Activated CD4-positive, alpha-beta T cell treated with anti-CD3 and anti-CD28 coated beads, Interleukin-2, Interleukin-6, amounts not matched to agents 100 ng/mL and 50 ng/mL, durations not matched to agents 16 hours and 8 hours (primary cell): ENCODE measurements at places on chromosomes 11 and 22.
A peak's percentile ranks its signal among the peaks of the same experiment; 100 is the strongest.

- no peak for DNase-seq
These were observed 605.3 kb upstream of the B3GAT1 start for GRCh38 chr11:135017296-135017695.

DNA sequence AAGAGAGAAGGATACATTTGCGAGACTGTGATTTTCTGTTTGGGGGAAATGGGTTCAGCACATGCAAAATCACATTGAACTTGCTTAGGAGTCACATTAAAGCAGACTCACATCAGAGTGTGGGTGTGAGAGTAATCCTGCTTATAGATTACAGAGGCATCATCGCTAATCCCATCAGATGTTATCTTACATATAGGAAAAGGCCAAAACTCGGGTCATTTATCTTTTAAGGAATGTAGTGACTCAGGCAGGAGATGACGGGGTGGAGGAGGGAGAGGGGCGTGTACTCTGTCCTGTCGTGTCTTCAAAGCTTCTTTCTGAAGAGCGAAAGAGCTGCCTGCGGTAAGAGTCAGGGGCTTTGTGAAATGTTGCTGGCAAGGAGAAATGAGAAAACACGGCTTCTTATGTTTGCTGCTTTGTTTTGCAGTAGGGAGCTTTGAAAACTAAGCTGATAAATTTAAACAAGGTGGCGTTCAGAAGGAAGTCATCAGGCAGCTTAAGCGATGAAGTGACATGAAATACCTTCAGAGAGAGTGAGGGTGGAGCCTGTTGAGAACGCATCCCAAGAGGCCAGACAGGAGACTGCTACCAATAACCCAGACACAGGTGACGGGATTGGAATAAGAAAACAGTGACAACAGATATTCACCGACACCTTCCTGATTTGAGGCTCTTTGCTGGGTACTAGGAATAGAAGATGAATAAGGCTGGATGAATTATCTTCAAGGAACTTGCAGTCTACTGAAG, 2.2 kb upstream of the C11orf16 start:
- no peak for DNase-seq

DNA sequence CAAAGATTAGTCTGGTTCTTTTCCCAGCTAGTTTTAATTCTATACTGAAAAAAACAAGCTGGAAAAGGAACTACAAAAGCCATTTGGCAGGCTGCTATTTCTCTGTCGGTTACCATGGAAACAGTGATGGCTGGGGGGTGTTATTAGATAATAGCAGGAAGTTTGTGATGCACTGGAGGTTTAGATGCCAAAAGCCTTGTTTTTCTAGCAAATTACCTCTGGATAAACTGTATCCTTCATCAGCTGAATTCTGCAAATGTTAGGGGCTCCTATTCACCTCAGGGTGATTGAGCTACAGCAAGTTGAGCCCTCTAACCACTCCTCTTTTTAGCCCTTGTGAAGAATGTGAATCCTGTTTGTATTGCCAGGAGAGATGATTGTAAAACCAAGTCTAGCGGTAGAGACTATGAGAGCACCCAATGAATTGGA, 25.2 kb downstream of the ALKBH3 start:
- DNase-seq = no peak

- no peak for DNase-seq
These were observed 47.6 kb downstream of the PITPNB start for GRCh38 chr22:27871306-27872014.

DNA sequence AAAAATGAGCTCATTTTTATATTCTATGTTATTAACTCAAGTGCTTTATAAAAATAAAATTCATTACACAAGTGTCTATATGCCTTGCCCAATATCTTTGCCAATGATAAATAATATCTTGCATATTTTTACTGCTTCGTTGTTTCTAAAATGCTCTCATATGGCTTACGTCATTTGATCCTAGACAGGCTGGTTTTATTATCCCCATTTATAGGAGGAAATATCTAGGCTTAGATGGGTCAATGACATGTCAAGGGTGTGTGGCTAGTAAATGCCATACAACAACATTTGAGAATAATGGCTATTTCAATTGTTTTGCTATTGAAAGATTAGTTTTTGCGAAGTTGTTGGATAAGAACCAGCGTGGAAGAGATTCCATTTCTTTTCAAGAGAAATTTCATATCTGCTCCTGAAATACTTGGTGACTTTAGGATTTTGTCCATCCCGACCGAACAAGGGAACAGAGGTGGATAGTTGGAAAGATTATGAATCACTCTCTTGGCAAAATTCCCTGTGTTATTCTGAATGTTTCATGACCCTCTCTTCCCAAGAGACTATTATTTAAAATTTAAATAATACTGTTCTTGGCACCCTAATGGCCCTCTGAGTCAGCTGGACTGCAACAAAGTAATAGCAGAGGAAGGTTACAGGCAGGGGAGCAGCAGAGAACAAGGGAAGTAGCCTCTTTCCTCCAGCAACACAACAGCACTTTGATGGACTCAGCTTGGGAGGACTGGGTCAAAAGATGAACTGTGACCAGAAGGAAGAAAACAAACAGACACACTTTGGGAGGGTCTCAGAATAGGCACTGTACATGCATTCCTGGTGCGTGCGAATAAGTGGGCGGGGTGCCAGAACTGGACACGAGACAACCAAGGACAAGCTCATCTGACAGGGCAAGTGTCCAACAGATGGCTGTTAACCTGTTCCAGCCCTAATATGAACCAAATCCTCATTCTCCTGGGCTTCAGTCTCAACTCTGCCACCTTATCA, 94.5 kb downstream of the ME3 start:
- no peak for DNase-seq

DNA sequence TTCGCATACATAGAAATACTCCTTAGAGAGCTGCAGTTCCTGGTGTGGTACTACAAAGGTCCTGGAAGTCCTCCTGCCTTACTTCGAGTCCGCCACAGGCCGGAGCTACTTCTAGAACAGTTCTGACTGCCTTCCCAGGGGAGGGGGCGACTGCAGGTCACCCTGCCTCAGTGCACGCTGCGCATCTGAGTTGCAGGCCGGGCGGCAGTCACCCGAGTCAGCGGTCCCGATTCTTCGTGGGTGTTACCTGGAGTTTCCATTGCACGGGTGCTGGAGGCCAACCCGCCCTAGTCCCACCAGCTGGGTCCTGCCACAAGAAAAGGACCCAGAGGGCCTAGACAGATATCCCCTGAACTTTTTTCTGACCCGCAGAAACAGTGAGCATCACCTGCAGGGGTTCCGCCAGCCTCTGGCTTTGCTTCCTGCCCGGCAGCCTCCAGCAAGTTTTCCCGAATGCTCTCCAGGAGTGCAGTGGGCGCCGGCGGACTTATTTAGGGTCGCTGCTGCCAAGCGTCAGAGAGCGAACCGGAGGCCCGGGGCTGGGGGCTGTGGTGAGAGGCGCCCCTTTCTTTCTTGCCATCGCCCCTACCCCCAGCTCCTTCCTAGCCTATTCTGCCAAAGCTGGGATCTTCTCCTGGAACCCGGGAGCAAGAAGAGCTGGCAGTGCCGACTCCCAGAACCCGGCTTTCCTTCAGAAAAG, 1.7 kb upstream of the CALCB start:
- DNase-seq = no peak

DNA sequence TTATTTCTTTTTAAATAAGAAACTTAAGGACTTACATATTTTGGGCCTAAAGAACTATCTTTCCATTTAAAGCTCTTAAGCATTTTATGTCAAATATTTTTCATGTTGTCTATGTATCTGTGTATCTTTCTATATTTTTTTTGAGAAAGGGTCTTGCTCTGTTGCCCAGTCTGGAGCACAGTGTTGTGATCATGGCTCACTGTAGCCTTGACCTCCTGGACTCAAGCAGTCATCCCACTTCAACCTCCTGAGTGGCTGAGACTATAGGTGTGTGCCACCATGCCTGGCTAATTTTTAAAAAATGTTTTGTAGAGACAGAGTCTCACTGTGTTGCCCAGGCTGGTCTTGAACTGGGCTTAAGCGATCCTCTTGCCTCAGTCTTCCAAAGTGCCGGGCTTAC, 8.0 kb downstream of the STT3A start:
- no peak for DNase-seq

- no peak for DNase-seq
These were observed 90.5 kb upstream of the DBX1 start for GRCh38 chr11:20250644-20251247.

GRCh38 chr11:125494974-125495725, 915 bp downstream of the FEZ1 start:
- no peak for DNase-seq

DNA sequence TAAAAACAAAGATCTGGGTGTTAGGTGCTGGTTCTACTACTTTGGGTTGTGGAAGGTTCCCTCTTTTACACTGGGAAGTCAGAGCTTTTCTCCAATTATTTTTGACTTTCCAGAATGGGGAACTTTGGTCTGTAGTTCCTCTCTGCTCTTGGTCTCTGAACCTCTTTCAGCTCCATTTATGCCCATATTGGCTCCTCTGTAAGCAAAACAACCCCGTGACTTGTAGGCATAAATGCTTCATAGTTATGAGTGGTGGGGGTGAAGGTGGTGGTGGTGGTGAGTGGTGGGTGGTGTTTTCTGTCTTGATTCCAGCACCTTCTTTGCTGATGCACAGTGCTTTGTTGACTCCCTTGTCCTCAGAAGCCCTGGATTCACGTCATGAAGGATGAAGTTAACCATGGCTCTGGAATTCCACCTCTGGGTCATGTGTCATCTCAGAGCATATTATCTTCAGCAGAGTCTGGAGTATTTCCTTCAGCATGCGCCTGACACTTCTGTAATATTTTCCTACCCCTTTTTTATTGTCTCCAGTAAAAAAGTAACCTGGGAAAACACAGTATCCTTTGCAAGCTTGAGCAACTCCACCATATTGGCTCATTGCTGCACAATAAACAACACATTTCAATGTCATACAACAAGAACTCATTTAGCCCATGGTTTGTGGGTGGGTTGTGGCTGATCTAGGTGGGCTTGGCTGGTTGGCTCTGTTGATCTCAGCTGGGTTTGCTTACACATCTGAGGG, 24.1 kb upstream of the GRK3 start:
- DNase-seq = no peak

GRCh38 chr11:79461144-79461543, 20.3 kb upstream of the TENM4 start:
- DNase-seq = no peak

DNA sequence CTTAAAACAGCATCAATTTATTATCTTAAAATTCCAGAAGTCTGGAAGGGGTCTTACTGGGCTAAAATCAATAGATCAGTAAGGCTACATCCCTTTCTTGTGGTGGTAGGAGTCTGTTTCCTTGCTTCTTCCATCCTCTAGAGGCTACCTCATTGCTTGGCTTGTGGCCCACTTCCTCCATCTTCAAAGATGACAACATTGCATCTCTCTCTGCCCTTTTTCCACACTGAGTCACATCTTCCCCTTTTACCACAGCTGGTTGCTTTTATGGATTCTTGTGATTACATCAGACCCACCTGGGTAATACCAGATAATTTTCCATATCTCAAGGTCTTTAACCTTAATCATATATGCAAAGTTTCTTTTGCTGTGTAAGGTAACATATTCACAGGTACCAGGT, 60.9 kb downstream of the GRIA4 start:
- DNase-seq = no peak

DNA sequence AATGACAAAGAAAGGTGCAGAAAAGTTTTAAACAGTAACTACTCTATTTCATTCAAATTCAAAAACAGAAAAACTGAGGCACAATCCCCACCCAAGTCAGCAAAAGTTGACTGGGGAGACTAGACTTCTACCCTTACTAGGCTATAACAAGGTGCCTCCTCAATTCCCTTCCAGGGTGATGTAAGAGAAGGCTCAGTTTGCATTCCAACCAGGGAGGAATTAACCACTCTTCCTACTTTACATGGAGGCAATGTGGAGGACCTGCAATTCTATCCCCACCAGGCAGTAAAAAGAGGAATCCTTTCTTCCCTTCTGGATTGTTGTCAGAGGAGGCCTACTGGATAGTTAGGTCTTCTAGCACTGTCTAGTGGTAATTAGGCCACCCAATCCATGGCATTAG, 26.1 kb downstream of the TYR start:
- no peak for DNase-seq

- no peak for DNase-seq
These were observed 11.8 kb upstream of the KCNJ11 start for GRCh38 chr11:17400048-17400775.

GRCh38 chr11:6559369-6559768, 44.0 kb downstream of the RRP8 start:
- no peak for DNase-seq

- DNase-seq = peak; percentile 72
These were observed 3.7 kb downstream of the SLC39A13 start for GRCh38 chr11:47411884-47412746.

DNA sequence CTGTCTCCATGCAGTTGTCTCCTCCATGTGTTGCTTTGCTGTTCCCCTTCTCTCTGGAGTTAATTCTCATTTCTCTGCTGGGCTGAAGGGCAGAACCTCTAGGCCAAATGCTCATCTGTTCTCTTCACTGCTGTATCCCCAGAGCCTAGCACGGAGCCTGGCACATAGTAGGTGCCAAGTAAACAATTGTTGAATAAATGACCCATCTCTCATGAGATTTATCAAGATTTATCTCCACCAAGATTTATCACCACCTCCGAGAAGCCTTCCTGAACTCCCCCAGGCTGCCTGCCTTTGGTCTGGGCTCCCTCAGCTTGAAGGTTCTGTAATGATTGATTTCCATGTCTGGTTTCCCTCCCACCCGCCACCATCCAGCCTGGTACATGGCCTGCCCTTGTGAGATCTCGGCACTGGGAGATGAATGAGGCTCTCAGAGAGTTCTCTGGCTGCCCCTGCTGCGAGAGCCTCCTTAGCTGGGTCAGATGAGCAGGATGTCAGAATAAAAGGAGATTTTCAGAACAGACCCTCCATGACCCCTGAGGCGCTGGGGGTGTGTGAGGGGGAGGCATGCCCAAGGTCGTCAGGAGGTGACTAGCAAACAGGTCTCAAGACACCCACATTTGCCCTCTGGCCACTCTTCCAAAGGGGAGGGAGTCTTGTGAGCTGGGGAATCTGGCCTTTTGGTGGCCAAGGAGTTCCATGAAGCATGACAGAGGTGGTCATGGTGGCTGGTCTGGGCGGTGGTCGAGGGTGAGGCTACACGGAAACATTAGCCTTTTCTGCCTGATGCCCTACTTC, 2.4 kb upstream of the GDPD5 start:
- DNase-seq = no peak

DNA sequence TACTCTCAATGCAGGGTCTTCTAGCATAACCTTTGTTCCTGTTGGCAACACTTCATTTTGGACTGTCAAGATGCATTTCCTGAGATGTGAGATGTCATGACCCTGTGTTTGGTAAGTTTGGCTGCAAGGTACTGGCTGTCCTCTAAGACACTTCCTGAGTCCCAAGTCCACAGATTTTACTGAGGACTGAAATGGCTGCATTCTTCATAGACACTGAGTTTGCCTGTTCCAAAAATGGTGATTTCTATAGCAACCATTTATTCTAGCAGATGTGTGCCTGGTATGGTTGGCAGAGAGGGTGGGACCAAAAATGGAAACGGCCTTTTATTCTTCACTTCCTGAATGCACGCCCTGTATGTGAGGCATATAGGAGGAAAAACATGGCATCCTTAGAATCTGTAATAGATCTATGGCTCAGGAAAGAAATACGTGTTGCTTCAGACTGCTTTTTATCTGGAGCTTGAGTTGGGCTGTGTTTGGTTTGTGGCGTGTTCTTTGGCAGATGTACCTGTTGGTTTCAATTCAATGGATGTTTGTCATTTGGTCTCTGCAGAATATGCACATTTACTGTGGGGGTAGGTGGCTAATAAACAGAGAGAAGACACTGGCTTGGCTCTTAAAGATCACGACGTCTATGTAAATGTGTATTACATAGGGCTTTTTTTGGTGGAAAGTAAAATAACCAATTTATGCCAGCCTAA, 62.4 kb downstream of the ZBTB16 start:
- no peak for DNase-seq

GRCh38 chr22:49935561-49935960, 17.1 kb downstream of the CRELD2 start:
- DNase-seq = peak; percentile 73

- DNase-seq = no peak
These were observed 397.1 kb downstream of the MN1 start for GRCh38 chr22:27404441-27404840.
